GM12865 (cell line): ENCODE measurements at places on chromosomes 4 and X.

DNA sequence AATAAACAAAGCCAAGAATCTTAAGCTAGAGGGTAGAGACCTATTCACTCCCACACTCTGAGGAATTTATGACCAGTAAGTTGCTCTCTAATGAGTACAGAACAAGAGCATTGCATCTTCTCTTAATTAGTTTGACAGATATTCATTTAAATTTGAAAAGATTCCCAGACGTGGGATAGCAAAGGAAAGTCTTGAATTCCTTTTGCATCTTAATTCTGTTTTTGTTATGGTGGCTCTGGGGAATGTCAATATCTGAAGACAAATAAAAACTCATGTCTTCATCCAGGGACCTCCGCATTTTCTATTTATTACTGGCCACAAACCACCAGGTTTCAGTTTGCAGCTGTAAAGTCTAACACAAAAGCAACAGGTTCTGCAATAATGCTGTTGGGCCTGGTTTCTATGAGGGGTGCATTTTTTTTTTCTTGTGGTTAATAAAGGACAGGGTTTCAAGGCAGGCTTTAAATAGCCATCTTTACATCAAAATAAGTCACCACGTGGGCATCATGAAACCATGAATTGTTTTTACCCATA, 172.3 kb downstream of the SHROOM3 start:
- DNase-seq = peak; percentile 89

- DNase-seq = no peak
These were observed 145.8 kb downstream of the MSN start for GRCh38 chrX:65813245-65813644.

- peak; percentile 84 for DNase-seq
These were observed 13.0 kb upstream of the HELT start for GRCh38 chr4:185005219-185005819.

DNA sequence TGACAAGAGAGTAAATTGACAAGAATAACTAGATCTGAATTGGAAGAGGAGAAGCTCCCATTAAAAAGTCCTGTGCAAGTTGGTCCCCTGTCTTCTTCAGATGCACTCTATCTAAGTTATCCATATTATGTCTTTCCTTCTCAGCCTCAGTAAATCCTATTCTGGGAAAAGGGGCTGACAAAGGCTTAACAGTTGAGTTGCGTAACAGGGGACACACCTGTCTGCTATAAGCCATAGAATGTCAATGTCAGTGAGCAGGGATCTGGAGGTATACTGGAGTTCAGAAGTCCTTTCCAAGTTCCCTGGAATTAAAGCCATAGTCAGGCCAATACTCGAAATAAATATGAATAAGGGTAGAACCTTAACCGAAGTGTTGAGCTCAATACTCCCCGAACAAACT, 26.3 kb upstream of the TNIP3 start:
- DNase-seq = no peak

- no peak for DNase-seq
These were observed 1434.8 kb downstream of the RAPGEF2 start for GRCh38 chr4:160537681-160538080.

- DNase-seq = no peak
These were observed 63.7 kb upstream of the TLR2 start for GRCh38 chr4:153620352-153620751.

DNA sequence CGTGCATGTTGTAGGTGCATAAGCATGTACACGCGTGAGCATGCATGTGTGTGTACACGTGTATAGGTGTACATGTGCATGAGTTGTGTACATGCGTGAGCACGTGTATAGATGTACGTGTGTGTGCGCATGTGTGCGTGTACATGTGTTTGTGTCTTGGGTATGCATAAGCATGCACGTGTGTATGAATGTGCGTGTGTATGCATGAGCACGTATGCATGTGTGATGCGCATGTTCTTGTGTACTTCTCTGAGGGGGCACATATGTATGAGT, 9.0 kb downstream of the NAT8L start:
- no peak for DNase-seq

DNA sequence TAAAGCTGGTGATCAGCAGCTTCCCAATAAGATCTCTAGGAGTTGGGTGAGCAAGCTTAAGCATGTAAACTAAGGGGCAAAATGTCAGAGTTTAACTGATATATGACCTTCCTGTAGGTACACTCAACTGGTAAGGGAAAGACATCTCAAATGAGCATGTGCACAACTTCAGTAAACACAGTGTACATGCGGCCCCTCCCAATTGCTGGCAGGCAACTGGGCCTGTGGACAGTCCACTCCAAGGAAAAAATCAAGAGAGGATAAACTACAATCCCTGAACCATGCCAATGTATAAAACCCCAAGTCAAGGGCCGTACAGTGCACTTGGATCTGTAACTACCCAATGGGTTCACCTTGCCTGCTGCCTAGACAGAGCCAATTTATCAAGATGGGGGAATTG, 4.9 kb upstream of the NAA11 start:
- no peak for DNase-seq

DNA sequence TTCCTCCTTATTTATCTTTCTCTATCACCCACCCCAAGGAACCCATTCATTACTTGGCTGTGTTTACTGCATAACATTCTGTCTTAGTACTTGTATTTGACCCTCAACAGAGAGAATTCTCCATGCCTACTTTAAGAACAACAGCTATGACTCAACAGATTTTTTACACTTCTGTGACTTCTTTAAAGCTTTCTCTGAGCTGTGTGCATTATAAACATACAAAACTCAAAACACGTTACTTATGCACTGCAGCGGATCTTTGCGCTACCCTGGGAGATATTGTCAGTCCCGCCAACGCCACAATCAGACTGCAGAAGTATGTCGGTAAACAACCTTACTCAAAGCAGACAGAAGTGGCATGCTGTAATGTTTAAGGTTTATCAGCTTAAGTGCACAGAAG, 35.1 kb downstream of the PRKX start:
- no peak for DNase-seq

- DNase-seq = no peak
These were observed 158.3 kb downstream of the SPCS3 start for GRCh38 chr4:176478076-176478475.

DNA sequence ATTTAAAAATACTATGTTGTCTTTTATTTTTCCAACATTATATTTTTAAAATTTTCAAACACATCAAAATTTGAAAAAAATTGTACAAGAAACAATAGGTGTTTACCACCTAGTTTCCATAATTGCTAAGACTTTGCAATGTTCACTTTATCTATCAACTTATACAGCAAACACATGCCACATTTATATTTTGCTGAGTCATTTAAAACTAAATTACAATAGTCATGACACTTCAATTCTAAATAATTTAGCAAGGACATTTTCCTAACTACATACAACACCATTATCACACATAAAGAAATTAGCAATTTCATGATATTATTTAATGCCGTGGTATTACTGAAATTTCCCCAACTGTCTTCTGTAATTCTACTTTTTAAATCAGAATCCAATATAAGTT, 600.4 kb upstream of the CPXCR1 start:
- no peak for DNase-seq

DNA sequence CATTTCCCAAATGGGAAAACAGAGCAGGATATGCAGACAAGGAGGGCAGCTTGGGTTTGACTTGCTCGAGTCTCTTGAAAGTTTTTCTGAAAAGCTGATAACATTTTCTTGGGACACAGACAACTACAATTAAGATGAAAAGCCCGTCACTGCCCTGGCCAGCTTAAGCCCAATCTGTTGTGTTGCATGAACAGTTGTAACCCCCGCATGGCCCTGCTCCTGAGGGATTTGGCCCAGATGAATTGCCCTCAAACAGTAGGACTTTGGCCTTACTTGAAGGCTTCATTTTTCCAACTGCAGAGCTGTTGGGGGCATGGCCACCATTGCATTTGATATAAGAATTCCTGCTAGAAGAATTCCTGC, 40.5 kb upstream of the MGST2 start:
- no peak for DNase-seq

- DNase-seq = no peak
These were observed 77.3 kb upstream of the LIMCH1 start for GRCh38 chr4:41460641-41461040.

- no peak for DNase-seq
These were observed 189.0 kb downstream of the SLITRK2 start for GRCh38 chrX:146006637-146007036.

GRCh38 chrX:130628516-130628915, 226.7 kb downstream of the RBMX2 start:
- DNase-seq = no peak

GRCh38 chr4:123996718-123997510, 600.3 kb downstream of the SPRY1 start:
- no peak for DNase-seq

DNA sequence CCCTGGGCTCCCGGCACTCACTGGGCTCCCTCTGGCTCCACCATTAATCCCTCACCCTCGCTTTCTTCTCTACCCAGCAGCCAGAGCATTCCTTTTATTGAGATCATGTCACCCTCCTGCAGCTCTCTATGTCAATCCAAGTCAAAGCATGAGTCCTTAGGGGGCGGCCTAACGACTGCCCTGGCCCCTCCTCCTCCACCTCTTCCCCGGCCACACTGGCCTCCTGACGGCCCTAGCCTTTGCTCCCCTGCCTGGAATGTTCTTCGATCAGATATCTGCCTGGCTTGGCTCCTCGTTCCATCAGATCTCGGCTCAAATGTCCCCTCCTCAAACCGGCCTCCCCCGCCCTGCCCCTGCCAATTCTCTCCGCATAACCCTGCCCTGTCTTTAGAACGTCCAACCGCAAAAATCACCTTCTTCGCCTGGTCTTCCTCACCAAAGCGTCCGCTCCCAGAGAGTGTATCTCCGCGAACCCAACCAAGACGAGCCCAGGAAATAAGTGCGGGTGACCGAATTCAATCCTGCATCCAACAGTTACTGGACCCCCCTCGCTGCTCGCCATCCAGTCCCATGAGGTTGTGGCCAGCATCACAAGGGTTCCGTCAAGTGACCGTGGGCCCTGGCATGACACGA, 722 bp upstream of the PNCK start:
- DNase-seq = no peak

- DNase-seq = no peak
These were observed 52.0 kb downstream of the SEC24D start for GRCh38 chr4:118783887-118784286.

DNA sequence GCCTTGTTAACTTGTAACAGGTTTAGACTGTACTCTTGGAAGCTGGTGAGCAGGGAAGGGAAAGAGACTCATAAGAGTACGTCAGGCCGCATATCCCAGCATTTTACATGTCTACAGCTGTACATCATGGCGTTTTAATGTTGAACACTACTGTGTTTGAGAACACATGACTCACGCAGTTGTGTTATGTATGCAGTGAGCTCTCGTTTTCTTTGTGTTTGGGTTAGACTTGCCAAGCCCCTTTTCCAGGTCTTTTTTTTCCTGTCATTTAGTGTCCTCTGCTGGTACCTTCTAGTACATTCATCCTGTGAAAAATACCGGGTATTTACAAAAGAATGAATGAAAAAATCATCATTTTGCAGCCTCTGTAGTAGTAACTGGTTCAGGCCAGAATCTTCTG, 35.3 kb downstream of the SMS start:
- no peak for DNase-seq

DNA sequence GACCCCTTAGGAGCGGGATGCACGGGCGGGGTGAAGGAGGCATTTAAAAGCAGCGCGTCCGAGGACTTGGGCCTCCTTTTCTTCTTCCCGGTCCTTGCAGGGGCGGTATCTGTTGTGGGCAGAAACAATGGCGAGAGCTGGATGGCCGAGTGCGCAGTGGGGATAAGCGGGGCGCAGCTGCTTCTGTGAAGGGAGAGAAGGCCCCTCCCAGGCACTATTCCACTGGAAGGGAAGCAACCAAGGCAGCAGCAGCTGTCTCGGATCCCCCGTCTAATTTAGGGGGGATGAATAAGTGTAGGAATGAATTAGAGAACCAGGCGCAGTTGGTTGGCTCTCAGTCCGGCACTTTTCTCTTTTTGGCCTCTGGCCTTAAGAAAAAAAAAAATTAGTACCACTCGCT, 995 bp downstream of the SMARCA5 start:
- peak; percentile 33 for DNase-seq

DNA sequence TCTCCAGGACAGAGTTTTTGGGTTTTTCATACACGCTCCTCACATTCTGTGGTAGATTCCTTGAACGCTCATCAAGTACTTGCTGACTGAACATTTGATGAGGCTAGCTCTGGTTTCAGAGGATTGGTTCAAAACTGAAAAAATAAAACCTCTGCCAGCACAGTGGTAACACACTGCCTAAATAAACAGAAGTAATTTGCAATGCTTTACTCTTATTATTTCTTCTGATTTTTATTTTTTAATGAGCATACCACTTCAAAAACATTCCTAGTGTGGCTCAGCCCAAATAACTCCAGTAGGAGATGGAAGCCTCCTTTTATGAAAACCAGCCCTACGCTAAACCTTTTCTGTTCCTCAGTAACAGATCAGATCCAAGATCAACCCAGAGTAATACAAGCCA, 72.0 kb upstream of the INTU start:
- DNase-seq = no peak

- no peak for DNase-seq
These were observed 519.1 kb downstream of the STPG2 start for GRCh38 chr4:97624204-97624603.
